GM12891 (cell line): ENCODE measurements at places on chromosomes 3 and 15.

DNA sequence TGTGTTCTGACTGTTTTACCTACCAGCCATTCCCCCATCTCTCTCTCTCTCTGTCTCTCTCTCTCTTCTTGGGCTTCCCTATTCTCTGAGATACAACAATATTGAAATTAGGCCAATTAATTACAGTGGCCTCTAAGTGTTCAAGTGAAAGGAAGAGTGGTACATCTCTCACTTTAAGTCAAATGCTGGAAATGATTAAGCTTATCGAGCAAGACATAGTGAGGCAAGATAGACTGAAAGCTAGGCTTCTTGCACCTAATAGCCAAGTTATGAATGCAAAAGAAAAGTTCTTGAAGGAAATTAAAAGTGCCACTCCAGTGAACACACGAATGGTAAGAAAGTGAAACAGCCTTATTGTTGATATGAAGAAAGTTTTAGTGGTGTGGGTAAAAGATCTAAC lies 21.3 kb downstream of the SNRK start:
- no peak for DNase-seq

DNA sequence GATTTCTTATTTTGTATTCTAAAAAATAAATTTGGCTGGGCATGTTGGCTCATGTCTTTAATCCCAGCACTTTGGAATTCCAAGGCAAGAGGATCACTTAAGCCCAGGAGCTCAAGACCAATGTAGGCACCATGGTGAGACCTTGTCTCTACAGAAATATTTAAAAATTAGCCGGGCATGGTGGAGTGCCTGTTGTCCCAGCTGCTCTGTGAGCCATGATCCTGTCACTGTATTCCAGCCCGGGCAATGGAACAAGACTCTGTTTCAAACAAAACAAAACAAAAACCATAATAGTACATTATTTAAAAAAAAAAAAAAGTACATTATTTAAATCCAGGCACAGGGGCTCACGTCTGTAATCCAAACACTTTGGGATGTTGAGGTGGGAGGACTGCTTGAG lies 5.5 kb upstream of the RTF1 start:
- DNase-seq = no peak

DNA sequence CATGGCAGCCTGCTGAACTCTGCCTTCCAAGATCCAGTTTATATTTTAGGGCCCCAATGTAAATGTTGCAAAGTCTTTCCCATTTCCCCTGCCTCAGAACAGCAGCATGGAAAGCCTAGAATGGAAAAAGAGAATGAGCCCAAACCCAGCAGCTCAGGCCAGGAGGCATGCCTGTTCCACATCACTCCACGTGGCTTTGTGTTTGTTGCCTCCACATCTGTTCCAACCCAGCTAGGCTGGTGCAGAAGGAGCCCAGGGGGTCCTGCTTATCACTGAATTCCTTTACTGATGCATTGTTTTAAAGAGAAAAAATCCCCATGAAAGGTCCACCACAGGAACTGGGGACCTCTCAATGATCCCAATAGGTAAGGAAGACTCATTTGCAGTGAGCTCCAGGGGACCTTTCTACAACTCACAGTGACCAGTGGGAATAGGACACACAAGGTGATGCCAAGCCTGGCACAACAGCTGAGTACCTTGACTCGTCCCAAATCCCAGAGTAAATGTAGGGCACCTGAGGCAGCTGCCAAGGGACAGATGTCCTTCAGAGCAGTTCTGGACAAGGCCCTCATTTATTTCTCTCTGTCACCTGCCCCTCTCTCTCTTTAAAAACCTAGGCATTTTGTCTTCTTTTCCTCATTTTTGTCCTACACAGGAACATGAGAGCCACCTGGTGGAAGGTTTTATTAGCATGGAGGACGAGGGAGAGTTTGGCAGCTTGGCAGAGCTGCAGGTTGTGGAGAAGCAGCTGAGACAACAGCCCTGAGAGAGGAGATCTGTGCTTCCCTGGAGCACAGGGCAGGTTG lies 41.7 kb upstream of the ADAMTS17 start:
- DNase-seq = no peak

DNA sequence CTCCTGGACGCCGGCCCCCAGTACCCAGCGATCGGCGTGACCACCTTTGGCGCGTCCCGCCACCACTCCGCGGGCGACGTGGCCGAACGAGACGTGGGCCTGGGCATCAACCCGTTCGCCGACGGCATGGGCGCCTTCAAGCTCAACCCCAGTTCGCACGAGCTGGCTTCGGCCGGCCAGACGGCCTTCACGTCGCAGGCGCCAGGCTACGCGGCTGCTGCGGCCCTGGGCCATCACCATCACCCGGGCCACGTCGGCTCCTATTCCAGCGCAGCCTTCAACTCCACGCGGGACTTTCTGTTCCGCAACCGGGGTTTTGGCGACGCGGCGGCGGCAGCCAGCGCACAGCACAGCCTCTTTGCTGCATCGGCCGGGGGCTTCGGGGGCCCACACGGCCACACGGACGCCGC lies 956 bp downstream of the ZIC1 start:
- no peak for DNase-seq

GRCh38 chr3:38605981-38606380 lies 43.5 kb downstream of the SCN5A start:
- no peak for DNase-seq

DNA sequence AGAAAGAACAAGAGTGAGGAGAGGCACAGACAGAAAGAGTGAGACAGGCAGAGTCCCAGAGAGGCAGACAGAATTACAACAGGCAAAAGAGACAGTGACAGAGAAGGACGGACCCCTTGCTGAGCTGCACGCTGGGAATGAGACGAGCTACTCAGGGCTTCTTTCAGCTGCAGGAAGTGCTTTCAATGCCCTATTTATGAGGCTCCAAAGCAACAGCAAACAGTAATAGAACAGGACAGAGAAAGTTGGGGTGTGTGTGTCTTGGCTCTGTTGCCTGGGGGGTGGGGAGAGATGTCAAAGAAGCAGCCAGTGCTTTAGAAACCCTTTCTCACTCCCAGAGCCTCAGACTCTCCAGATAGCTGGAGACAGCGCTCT lies 502 bp upstream of the TIMP4 start:
- no peak for DNase-seq

- DNase-seq = peak; percentile 26
Measured at GRCh38 chr3:69161587-69162307, 39.4 kb upstream of the LMOD3 start.

- DNase-seq = no peak
Measured at GRCh38 chr3:197356275-197356674, 57.9 kb upstream of the DLG1 start.

- DNase-seq = no peak
Measured at GRCh38 chr3:27616031-27616430, 106.1 kb downstream of the EOMES start.

- no peak for DNase-seq
Measured at GRCh38 chr3:166304584-166304983, 467.4 kb upstream of the BCHE start.

DNA sequence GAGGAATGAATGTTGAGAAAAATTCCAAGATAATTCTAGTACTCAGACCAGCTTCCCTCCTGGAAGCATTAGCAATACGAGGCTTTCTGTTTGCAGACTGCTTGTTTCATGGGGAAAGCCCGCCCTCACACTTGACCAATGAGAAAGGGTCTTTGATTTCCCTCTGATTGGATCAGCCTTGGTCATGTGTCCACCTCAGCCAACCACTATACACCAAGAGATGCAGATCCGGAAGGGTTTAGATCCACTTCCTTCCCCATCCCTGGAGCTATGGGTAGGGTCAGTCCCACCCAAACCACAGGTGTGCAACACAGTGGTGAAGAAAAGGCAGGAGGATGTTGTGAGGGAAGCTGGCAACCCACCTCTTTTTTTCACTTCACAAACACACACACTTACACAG lies 154.7 kb downstream of the SV2B start:
- DNase-seq = no peak

- DNase-seq = no peak
Measured at GRCh38 chr3:17141699-17142098, 256.9 kb downstream of the PLCL2 start.

DNA sequence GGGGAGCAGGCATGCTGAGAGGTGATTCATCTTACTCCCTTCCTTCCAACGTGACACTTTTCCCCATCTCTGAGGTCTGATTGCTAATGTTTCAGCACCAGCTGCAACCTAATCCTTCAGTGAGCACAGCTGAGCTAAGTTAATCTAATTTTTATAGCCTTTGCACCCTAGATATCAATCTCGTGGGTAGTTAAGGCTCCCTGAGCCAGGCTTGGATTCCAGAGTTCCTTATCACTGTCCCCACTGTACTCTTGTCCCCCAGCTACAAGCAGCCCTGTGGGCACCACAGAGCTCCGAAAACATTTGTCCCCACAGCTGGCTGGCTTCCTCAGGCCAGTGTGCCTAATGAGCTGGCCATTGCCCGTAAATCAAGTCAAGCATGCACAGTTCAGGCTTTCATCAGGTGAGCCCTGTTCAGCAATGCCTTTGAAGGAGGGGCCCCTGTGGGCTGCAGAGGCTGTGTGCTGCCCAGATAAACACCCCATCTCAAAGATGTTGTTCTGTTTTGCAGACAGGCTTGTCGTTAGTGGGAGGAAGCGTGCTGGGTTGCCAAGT lies 376.9 kb upstream of the RASGRP1 start:
- DNase-seq = no peak

DNA sequence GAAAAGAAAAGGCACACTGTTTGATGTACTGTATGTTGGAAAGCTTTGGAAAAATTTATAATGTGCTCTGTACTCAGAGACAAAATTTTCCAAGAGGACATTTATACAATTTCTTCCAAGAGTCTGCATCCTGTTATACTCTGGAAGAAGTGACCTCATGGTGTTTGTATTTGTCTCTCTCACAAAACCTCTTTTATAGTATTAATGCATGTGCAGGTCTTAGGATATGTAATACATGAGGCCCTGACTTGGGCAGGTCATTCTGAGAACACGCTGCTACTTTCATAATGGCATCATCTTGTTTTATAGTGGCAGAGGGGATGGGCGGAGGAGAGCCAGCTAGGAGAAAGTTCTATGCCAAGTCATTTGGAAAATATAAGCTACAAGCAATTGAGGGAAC lies 72.0 kb upstream of the P3H2 start:
- DNase-seq = no peak

DNA sequence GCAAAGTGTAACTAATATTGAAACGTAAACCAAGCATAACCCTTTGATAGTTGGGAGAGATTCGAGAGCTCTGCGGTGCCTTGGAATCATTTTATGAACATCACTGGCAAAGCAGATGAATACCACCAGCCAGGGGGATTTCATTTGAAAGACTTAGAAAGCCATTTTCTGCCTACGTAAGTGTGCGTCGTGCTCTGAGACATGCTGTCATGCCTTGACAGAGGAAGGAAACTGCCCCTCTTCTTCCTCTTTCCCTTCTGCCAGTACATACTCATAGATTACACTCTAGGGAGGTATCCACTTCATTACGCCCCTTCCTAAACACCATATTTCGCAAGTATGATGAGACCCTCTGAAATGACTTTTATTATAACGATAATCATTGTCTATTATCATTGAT lies 3.3 kb upstream of the MTHFS start:
- no peak for DNase-seq

DNA sequence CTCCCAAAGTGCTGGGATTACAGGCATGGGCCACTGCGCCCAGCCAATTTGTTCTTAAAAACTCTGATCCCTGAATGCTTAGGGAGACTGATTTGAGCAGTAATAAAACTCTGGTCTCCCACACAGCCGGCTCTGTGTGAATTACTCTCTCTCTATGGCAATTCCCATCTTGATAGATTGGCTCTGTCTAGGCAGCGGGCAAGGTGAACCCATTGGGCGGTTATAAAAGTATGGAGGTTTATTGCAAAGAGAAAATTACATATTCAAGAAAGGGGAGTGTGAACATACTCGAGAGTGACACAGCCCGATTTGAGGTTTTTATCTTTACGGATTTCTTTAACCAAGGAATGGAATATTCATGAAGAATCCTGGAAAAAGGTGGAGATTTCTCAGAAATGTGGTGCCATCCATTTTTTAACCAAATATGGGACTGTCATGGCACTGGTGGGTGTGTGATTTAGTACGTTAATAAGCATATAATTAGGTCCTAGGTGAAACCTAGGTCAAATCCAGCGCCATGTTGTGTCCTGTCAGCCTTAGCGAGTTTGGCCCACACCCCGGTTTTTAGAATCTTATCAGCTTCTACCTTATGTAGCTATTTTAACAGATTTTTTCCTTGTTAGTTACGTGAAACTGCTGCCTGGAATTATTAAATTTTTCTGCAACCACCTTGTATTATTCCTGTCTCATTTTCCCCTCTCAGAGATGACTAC lies 7.2 kb upstream of the GMPS start:
- DNase-seq = no peak

- DNase-seq = no peak
Measured at GRCh38 chr3:55488398-55489055, 1.4 kb upstream of the WNT5A start.

DNA sequence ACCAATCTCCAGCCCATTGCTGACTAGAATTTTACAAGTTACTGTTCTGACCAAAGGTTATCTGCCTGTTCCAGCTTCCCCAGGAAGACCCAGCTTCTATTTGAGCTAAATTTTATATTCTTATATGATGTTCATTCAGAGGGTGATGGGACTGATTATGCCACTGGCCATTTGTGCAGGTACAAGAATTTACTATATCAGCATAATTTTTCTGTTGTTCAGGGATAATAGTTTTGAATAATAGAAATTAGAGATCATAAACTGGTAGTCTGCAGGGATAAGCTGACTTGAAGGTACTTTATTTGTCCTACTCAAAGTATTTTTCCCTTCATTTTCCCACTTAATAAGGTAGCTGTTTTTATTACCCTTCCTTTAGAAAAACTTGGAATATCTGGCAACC lies 222.6 kb upstream of the MRPL3 start:
- no peak for DNase-seq

GRCh38 chr3:193814166-193814892 lies 221.3 kb downstream of the OPA1 start:
- no peak for DNase-seq

GRCh38 chr15:83283813-83284558 lies 478 bp downstream of the BNC1 start:
- no peak for DNase-seq
